BJ (cell line): ENCODE measurements at places on chromosomes 6 and 20.
A peak's percentile ranks its signal among the peaks of the same experiment; 100 is the strongest.

DNA sequence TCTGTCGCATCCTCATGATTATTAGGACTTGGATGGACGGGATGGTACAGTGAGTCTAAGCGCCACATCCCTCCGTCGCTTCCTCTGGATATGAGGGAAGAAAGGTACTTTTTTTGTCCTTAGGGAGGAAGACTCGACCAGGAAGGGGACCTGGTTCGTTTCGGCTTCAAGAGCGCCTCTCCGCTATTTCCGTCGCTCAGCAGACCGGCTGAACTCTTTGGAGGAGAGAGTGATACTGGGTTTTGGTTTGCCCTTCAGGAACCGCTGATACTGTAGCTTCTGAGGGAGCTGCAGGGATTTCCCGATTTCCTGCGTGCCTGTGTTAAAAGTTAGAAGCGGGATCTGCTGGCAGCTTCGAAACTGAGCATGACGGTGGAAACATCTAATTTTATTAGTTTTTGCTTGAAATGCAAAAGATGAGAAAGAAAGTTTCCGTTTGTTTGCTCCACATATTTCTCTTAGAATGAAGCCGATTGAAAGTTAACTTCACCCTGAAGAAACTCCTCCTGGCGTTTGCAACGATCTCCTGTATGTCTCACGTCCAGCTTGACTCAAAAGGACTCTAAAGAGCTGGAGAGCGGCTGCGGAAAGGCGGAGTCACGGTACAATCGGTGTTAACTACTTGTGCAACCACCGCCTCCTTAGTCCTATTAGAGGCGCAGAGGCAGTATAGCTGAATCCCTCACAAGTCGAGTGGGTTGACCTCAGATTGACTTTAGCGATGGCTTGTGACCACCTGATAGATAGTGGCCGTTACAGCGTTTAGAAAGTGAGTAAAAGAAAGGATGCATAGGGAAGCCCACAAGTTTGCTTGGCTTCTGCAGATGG lies 129.4 kb downstream of the TRIM27 start:
- DNase-seq = no peak

GRCh38 chr6:128389820-128390534 lies 130.4 kb downstream of the PTPRK start:
- DNase-seq = no peak

DNA sequence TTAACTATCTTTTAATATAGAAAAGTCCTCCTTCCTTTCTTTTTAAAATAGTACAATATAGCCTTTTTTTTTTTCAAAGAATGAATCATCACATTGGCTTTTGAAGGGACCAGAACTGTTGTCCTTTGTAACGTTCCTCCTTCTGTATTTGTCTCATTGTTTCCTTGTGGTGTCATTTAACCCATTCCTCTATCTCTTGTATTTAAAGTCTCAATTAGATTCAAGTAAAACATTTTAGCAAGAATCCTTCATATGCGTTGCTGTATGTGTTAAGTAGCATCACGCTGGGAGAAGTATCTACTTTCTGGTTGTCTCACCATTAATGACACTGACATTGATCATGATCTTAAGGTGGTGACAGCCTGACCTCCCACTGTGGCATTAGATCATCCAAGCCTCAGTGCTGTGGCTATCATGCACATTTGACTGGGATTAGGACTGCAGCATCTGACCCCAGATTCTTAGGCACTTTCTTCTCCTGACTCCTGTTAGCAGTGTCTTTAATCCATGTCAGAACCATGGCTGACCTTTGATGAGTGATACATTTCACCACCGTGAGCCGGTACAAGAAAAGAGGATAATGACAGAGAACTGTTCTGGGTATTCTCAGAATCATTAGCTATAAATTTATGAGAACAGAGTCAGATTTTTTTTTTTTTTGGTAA lies 67.5 kb upstream of the TFB1M start:
- DNase-seq = no peak

DNA sequence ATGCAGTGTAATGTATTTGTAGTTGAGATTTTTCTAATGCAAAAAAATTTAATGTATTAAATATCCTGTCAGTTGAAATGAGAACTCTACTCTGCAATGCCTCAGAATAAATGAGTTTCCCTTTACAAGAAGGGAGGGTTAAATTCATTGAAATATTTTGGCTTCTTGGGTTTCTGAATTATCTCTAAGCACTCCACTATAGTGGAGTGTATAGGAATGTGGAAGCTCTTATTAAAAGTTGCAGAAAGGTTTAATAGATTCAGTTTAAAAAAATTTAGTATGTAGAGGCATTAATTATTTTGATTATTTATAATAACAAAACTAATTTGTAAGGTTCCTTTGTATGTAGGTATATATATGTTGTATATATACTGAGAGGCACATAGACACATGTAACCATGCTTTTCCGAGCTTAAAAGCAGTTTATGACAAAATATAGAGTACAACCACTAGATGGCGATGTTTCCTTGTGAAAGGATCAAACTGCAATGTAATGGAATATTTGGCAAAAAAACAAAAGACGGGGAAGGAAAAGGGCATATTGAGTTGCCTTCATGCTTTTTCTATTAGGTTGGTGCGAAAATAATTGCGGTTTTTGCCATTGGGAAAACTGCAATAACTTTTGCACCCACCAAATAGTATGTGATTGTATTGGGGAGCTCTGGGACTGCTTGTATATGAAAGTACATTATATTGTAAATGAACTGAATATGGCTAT lies 144.2 kb downstream of the MYO6 start:
- peak; percentile 22 for DNase-seq

DNA sequence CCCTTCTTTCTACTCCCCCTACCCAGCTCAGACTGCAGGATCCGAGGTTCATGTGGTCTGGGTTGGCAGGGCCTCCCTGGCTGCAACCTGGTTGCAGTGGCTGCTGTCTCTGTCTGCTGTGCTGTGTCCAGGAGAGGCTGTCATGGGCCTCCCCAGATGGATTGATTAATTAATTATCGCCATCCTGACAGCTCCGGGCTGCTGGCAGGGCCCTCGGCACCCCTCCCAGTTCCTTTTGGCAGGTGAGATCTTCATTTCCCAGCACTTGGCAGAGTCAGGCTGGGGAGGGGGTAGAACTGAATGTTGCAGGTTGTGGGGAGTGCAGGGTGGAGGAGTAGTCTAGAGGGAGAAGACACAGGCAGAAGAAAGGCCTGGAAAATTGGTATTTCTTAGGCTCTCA lies 56.7 kb upstream of the ZFAND3 start:
- no peak for DNase-seq

DNA sequence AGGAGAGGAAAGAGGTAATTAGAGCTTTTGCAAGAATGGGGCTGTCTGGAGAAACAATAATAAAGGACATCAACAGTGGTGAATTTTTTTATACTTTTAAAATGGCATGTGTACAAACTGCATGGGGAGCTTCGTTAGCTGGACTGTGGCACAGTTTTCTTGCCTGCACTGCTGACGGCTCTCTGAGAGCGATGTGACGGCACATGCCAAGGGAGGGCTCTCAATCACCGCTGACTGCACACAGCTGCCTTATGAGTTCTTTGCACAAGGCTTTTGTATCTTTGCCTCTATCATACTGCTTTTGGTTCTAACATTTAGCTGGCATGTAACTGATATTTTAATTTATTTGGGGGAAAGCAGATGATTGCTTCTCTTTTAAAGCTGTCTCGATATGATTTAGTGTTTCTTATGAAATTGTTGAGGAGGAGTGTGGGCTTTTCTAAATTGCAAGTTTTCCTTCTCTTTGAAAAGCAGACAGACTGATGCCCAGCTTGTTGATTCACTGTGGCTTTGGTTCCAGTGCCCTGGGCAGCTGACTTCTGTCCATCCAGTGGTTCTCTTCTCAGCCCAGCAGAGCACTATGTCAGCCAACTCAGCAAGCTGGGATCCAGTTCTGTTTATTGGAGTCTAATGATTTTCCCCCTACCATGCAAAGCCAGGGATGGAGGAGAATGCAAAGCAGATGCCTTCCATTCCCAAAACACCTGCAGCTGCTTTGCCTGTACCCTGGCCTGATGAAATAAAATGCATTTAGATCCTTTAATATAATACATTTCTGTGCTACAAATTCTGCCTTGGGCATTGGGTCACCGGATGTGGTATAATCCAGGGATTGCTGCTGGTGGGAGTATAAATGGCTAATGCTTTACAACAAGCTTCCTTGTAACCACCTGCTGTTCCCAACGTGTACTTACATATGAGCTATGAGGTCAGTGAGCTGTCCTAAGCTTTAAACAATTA lies 323.9 kb downstream of the ZFAND3 start:
- DNase-seq = peak; percentile 1

DNA sequence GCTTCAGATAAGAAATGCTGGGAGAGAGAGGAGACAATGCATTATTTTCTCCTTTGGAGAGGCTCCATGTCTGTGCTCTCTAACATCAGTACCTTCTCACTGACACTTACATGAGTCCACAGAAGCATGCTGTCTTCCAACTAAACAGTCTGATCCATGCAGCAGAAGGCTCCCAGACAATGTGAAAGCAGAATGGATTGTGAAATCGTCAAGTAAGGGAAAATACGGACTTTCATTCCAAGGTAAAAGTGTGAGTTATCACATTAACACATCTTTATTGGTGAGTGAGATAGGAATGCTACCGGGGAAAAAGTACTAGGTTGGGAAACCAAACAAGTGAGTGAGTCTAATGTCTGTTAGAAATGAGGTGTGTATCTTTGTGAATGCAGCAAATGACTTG lies 167.6 kb upstream of the KCNK16 start:
- DNase-seq = no peak

- DNase-seq = peak; percentile 33
Measured at GRCh38 chr20:52493171-52493721, 301.7 kb upstream of the ZFP64 start.

GRCh38 chr6:148566664-148567350 lies 180.0 kb upstream of the UST start:
- no peak for DNase-seq

DNA sequence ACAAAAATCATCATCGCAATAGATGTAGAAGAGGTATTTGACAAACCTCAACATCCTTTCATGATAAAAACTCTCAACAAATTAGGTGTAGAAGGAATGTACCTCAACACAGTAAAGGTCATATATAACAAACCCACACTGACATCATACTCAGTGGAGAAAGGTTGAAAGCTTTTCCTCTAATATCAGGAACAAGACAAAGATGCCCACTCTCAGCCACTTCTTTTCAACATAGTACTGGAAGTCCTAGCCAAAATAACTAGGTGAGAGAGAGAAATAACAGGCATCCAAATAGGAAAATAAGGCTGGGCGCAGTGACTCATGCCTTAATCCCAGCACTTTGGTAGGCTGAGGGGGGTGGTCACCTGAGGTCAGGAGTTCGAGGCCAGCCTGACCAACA lies 95.8 kb downstream of the ZDHHC14 start:
- no peak for DNase-seq

DNA sequence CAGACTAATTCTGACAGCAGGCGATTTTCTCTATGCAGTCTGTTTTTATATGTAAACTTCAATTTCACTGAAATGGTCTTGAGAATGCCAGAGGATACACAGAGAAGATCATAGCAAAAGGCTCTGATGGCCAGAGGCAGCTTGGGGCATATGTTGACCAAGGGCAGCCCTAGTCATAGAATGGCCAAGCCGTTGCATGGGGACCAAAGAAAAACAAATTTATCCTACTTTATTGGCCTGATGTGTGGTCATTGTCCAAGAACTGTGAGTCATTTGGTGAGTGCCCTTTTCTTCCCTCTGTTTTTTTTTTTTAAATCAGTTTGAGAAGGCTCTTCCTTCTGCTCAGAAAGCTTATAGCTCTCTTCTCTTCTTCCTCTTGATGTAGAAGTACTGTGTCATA lies 5.8 kb downstream of the HDGFL1 start:
- DNase-seq = no peak

DNA sequence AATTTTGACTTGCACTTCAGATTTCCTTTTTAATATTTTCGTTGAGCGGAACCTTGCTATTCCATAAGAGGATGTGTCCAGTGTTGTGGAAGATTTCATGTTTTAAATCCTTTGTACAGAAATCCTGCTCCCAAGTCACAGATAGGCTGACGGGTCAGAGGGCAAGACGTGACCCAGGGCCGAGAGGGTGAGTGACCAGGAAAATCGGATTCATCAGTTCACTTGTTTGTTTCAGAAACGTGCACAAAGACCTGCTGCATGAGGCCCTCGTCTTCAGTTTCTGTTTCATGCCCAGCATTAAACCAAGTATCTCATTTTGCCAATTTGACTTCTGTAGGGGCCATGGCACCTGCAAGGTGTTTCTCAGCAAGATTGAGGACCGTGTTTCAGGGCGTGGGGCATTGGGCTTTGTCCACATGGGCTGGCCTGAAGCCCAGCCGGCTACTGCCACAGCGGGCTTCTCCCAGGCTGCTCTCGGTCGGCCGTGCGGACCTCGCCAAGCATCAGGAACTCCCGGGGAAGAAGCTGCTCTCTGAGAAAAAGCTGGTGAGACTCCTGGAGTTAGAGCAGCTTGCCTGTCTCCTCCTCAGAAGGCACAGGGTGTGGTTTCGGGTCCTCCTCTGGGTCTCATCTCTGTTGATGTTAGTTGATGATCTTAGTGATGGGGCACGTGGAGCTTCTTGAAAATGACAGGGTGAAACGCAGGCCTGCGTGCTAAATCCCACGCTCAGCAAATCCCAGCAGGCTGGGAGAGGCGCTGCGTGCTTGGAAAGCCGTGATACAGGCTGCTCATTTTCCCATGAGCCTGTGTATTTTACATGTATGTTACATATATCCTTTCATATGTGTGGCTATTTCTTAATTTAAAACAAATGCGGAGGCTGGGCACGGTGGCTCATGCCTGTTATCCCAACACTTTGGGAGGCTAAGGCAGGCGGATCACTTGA lies 10.5 kb downstream of the MTG2 start:
- DNase-seq = no peak

- DNase-seq = no peak
Measured at GRCh38 chr6:156543431-156543830, 233.7 kb upstream of the ARID1B start.

- no peak for DNase-seq
Measured at GRCh38 chr6:78618970-78619369, 248.4 kb upstream of the IRAK1BP1 start.

DNA sequence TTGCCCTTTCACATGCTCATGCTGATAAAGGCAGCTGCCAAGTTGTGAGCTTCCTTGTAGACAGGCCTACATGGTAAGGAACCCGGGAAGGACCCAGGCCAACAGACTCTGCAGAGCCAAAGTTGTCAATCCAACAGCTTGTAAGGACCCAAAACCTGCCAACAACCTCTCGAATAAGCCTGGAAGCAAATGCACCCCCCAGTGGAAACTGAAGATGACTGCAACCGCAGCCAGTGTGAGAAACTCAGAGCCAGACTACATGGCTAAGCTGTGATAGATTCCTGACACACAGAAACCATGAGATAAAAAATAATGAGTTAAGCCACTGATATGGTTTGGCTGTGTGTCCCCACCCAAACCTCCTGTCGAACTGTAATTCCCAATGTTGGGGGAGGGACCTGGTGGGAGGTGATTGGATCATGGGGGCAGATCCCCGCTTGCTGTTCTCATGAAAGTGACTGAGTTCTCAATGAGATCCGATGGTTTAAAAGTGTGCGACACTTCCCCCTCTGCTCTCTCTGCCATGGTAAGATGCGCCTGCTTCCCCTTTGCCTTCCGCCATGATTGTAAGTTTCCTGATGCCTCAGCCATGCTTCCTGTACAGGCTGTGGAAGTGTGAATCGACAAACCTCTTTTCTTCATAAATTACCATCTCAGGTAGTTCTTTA lies 18.8 kb upstream of the CLPSL2 start:
- no peak for DNase-seq
